ENCODE measurements at places on chromosomes 7 and 10.

DNA sequence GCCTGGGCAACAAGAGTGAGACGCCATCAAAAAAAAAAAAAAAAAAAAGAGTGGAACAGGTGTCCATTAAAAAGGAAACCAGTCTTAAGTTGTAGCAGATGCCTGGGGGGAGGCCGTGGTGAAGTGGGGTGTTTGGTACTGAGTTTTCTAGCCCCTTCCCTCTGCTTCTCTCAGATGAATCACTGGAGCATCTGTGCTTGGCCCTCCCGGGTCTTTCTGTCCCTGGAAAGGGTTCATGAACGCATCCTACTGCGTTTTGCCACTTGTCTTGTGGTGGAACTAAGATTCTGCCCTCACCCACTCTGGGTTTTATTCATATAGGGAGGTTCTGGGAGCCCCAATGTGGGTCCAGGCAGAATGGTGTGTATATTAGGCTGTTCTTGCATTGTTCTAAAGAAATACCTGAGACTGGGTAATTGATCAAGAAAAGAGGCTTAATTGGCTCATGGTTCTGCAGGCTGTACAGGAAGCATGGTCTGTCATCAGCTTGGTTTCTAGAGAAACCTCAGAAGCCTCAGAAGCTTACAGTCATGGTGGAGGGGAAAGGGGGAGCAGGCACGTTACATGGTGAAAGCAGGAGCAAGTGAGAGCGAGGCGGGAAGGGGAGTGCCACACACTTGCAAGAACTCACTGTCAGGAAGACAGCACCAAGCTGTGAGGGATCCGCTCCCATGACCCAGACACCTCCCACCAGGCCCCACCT is 63.5 kb downstream of the CAMK1D start:
- no peak for DNase-seq

GRCh38 chr10:124122211-124122610 is 28.8 kb upstream of the CHST15 start:
- DNase-seq = no peak

DNA sequence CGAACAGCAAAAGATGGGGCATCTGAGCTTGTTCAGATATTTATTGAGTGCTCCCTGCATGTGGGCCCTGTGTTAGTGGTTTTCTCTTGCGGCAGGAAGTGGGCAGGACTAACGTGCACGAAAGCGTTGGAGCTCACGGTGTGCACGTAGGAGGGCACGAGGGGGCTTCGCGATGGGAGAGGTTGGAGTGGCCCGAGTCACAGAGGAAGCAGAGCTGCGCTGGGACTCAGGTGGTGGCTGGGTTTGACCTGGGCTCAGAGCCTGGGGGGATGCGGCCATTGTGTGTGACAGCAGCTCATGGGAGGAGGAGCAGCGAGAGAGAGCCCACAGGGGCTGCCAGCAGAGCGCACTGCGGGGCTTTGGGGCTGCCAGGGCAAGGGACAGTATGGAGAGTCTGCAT is 7.7 kb downstream of the ZSCAN25 start:
- peak; percentile 65 for DNase-seq

- DNase-seq = no peak
These were observed 259.2 kb downstream of the TNS3 start for GRCh38 chr7:47322731-47323130.

- no peak for DNase-seq
These were observed 179.4 kb downstream of the PIP4K2A start for GRCh38 chr10:22534849-22535604.

GRCh38 chr7:91443862-91444261 is 179.6 kb downstream of the FZD1 start:
- DNase-seq = no peak

- no peak for DNase-seq
These were observed 33.6 kb downstream of the THNSL1 start for GRCh38 chr10:25049966-25050365.

DNA sequence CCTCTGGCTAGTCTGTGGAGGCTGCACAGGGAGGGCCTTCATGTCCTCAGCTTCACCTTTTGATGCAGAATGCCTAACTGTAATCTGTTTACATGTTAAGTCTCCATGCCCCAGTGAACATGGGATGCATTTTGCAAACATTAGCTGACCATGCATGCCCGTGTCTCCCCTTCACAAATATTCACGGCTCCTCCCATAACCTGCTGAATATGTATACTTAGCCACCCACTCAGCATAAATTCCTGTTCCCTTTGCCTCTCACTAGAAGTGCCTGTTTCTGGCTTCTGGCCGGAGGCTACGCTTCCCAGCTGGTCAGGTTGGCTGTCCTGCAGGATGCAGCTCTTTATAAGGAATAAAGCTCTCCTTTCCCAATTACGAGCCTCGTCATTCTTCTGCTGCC is 552.7 kb downstream of the DNAJB6 start:
- no peak for DNase-seq

DNA sequence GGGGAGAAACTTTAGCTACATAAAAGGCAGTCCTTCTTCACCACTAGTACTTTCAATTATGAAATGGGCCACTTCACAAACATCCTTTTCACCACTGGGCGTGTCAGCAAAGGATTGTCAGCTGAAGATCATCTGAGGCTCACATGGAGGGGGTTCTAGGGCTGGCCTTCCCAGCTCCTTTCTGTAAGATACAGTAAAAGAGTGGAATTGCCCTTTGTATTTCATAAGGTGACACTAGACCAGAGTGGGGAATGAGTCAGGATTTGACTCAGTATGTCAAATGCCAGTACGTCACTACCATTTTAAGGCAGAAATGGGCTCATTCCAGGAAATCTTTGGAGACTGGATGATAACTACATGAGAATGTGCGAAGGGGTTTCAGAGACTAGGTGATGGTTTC is 21.2 kb upstream of the BLOC1S2 start:
- DNase-seq = no peak

GRCh38 chr10:102120991-102121738 is 997 bp upstream of the LDB1 start:
- DNase-seq = no peak

GRCh38 chr7:108093341-108093740 is 36.8 kb downstream of the LAMB4 start:
- no peak for DNase-seq

- DNase-seq = no peak
These were observed 459.9 kb downstream of the PLXNA4 start for GRCh38 chr7:132116369-132116768.

DNA sequence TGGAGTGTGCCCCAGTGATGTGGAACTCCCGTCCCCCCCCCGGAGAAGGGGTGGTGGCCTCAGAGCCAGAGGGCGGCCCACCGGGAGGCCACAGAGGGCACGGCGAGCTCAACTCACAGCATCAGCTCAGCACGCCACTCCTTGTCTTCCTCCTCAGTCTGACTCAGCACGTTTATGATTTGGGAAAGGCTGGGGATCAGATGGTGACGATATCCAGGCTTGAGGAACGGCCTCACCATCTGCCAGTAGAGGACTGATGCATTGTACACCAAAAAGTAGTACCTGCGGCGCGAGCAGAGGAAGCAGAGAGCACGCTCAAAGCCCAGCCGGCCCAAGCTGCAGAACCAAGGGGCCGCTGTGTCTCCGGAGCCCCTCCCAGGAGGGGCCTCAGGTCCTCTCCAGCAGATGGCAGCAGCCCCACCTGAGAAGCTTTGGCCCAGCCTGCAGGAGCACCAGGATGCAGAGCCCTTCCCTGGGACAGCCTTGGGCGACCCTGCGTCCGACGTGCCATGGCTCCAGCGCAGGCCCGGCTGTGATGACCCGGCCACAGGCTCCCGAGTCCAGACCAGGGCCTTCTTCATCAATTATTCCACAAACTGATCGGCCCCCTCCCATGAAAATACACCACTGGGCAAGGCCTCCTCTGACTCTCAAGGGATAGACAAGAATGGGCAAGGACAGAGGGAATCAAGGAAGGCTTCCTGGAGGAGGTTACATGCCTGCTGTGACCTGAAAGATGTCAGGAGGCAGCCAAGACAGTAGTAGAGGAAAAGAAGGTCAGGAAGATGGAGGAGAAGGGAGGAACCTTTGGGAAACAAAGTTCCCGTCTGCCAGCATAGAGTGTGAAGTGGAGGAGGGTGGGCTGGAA is 3.7 kb downstream of the CFAP46 start:
- DNase-seq = no peak

GRCh38 chr10:63267414-63268148 is 134.5 kb downstream of the NRBF2 start:
- no peak for DNase-seq

- no peak for DNase-seq
These were observed 119.6 kb upstream of the TPK1 start for GRCh38 chr7:144955422-144955821.

GRCh38 chr10:122325235-122325634 is 49.3 kb upstream of the PLEKHA1 start:
- no peak for DNase-seq

DNA sequence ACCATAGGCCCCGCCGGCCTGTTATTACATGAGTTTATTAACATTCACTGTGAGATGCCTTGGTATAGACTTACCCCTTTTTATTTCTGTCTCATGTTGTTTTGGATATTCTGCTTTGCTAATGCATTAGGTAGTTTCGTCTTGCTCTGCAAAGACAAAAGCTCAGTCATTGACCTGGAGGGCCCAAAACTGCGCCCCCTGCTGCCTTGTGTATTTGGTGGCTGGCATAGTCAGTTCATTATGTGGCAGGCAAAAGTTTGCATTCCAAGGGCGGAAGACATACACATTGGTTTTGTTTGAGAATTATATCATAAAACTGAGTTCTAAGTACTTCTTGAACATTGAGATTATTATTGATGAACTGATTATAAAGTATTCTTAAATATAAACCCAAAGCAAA is 372.5 kb downstream of the SDK1 start:
- peak; percentile 59 for DNase-seq

DNA sequence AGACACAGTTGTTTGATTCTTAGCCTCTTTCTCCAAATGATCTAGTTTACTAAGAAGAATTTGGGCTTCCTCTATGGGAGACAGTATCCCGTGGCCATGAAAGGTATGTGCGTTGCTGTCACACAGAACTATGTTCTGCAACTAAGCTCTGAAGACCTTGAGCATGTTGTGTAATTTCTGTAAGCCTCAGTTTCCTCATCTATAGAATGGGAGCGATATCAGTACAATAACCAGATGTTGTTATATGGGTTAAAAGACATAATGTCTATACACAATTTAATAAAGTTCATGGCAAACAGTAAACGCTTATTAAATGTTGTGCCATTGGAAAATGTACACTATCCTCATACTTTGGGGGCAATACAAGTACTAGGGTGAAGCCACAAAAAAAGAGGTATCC is 185.5 kb upstream of the ASAH2 start:
- DNase-seq = no peak
